ENCODE measurements at places on chromosomes 6 and 20.

- no peak for DNase-seq
- H3K4me3 ChIP-seq = no peak overlapping the region
- no peak overlapping the region for H3K27ac ChIP-seq
- H3K36me3 ChIP-seq = no peaks in the 10 kb centered on the region
- H3K27me3 ChIP-seq = no peaks in the 10 kb centered on the region
Measured at GRCh38 chr20:6499566-6499965, 267.9 kb upstream of the BMP2 start.

DNA sequence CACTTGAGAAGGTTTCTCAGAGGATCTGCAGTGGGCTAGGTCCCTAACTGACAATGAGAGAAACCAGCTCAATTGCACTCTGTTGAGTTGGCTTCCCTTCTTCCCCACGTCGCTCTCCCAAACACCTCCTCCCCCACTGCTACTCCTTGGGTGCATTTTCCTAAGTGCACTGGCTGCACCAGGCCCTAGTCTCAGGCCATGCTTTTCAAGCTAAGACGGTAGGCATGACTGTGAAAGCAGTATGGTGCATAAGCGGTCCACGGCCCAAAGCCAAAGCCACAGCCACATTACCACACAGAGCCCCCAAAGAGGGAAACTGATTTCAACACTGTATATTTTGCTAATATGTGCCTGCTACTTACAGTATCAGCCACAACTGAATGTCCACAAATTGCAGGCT lies 62.1 kb upstream of the RBM24 start:
- no peaks in the 10 kb centered on the region for H3K27me3 ChIP-seq
- no peak overlapping the region for H3K4me3 ChIP-seq
- H3K36me3 ChIP-seq = peaks cover 9% of the 10 kb centered on the region
- DNase-seq = no peak
- H3K4me1 ChIP-seq = no peaks in the 10 kb centered on the region

DNA sequence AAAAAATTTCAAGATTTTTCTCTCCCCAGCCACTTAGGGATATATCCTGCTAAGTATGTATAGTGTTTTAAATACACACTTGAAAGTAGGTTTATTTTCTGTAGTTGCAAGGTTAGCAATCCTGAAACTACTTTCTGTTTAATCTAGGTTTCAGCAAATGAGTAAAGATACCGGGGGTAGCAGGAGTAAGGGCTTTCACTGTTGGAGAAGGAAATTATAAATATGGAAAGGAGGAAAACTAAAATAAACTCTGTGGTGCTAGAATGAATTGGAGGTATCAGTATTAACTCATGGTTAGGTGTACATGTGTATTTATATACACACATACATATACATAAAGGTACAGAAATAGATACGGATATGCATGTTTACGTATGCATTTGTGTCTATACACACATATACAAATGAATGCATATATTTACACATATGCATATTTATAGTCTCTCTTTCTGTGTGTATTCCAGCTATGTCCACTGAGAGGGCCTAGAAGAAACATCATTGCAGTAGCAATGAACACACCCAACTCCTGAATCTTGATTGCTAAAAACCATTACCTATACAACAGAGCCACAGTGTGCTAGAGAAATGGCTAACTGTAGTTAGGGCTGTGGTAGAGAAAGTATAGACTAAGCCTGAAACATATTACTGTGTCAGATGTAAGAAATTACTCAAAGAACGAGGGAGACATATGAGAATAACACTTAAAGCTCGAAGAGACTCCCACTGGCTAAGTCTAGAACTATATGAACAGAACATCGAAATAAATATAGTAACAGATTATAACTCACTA lies 95.9 kb upstream of the EMILIN3 start:
- no peak for DNase-seq
- no peak overlapping the region for H3K4me3 ChIP-seq
- H3K36me3 ChIP-seq = peaks cover 72% of the 10 kb centered on the region
- no peaks in the 10 kb centered on the region for H3K4me1 ChIP-seq
- H3K27ac ChIP-seq = no peak overlapping the region

DNA sequence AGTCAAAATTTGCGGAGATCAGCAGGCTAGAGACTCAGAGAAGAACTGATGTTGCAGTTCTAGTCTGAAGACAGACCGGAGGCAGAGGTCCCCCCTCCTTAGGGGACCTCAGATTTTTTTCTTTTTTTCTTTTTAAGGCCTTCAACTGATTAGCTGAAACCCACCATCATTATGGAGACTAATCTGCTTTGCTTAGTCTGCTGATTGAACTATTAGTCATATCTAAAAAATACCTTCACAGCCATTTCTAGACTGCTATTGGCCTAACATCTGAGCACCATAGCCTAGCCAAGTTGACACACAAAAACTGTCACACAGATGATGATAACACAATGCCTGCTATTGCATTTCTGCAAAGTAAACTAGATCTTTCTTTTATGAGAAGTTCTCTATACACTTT lies 141.1 kb upstream of the TNFAIP3 start:
- H3K27me3 ChIP-seq = no peaks in the 10 kb centered on the region
- no peak overlapping the region for H3K4me3 ChIP-seq
- no peak for DNase-seq
- H3K27ac ChIP-seq = no peak overlapping the region
- H3K36me3 ChIP-seq = no peaks in the 10 kb centered on the region
- no peaks in the 10 kb centered on the region for H3K4me1 ChIP-seq

GRCh38 chr6:155450240-155450581 lies 5.4 kb downstream of the NOX3 start:
- H3K27me3 ChIP-seq = no peaks in the 10 kb centered on the region
- H3K4me3 ChIP-seq = no peak overlapping the region
- DNase-seq = no peak
- no peak overlapping the region for H3K27ac ChIP-seq

DNA sequence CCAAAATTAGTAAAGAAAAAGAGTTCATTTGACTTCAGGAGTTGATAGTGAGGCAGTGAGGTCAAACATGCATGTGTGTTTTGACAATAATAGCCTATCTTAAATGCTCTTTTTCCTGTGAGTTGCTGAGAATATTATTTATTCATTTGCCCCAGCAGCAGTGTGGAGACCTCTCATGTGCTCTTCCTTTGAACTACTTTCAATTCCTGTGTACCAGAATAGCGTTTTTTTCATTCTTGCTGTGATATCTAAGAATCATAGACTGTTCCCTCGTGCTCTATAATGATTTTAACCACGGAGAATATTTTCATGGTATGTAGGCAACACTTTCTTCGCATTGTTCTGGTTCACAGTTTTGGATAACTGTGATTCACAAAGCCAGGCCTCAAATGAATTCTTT lies 5.2 kb downstream of the CDYL start:
- H3K4me3 ChIP-seq = no peak overlapping the region
- H3K27ac ChIP-seq = no peak overlapping the region
- peaks cover 72% of the 10 kb centered on the region for H3K4me1 ChIP-seq
- no peak for DNase-seq
- H3K36me3 ChIP-seq = peaks cover 17% of the 10 kb centered on the region
- peaks cover 84% of the 10 kb centered on the region for H3K27me3 ChIP-seq

DNA sequence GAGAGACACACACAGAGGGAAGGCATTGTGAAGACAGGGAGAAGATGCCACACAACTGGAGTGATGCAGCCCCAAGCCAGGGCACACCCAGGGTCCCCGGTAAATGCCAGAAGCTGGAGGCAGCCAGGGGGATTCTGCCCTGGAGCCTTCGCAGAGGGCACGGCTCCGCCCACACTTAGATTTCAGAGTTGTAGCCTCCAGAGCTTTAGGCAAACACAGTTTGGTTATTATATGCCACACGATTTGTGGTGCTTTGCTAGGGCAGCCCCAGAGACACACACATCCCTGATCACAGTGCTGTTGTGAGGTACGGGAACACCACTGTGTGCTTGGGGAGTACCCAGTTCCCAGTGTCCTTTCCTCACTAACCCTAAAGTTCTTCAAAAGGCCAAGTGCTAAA lies 280.6 kb downstream of the SMOC2 start:
- peaks cover 18% of the 10 kb centered on the region for H3K27me3 ChIP-seq
- no peak for DNase-seq
- H3K4me1 ChIP-seq = no peaks in the 10 kb centered on the region
- no peak overlapping the region for H3K27ac ChIP-seq
- peaks cover 56% of the 10 kb centered on the region for H3K36me3 ChIP-seq

DNA sequence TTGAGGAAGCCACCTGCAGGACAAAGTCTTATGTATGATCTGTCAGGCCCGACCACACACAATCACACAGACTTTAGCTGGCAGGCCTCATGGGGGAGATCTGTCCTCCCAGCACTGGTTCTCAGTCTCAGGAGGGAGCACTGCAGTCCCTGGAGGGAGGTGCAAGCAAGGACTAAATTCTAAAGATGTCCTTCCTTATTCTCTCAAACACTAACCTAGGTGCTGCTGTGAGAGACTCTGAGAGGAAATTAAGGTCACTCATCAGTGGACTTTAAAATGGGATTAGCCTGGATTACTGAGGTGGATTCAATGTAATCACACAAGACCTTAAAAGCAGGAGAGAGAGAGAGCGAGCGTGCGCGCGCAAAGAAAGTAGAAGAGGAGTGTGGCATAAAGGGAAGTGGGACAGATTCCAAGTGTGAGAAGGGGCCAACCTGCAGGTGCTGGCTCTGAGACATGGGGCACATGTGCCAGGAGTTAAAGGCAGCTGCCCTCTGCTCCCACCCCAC lies 14.3 kb downstream of the GLO1 start:
- peaks cover 10% of the 10 kb centered on the region for H3K4me1 ChIP-seq
- DNase-seq = peak; percentile 20
- H3K36me3 ChIP-seq = peaks cover 9% of the 10 kb centered on the region
- no peaks in the 10 kb centered on the region for H3K27me3 ChIP-seq

DNA sequence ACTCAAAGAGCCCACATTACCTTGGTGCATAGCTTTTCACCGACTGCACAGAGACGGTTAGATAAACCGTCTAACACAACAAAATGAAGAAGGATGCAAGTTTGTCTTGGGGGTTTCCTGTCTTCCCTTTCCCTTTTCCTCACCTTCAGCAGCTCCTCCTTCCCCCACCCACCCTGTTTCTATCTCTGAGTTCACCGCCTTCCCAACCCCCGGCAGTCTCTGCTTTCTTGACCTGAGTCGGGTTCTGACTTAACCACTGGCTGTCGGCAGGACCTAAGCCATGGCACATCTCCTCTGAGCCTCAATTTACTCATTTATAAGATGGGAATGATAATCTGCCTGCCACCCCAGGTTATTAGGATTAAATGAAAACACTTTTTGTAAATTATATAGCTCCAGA lies 25.8 kb upstream of the CNKSR3 start:
- no peak overlapping the region for H3K27ac ChIP-seq
- no peak for DNase-seq
- no peaks in the 10 kb centered on the region for H3K36me3 ChIP-seq
- H3K27me3 ChIP-seq = peaks cover 41% of the 10 kb centered on the region
- H3K4me1 ChIP-seq = peaks cover 27% of the 10 kb centered on the region

- peaks cover 33% of the 10 kb centered on the region for H3K36me3 ChIP-seq
- no peak overlapping the region for H3K27ac ChIP-seq
- no peak overlapping the region for H3K4me3 ChIP-seq
- DNase-seq = no peak
- H3K4me1 ChIP-seq = no peaks in the 10 kb centered on the region
Measured at GRCh38 chr6:107443608-107444267, 15.6 kb downstream of the PDSS2 start.

DNA sequence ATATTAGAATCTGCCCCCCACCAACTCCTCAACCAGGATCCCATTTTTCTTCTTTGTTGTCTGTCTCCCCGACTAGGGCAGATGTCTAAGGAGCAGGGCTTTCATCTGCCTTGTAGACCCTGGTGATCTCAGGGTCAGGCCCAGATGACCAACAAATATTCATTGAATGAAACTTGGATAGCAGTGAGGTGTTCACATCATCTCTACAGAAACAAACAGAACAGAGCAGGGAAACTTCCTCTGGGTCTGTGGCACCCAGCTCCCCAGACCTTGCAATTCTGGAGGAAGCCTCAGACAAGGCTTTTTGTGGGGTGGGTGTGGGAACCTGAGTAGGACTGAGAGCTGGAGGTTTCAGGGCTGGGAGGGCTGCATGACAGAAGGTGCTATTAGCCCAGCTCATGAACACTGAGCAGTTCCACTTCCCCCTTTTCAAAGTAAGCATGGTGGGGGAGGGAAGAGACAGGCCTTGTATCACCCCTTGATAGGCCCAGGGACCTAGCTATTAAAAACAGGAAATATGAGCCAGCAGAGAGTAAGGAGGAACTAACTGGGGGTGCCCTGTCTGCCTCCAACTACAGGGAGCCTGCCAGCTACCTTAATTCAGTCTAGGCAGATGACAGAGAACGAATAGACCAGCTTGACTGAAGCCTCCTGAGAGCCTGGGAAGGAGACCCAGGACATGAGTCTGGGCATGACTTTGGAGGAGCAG lies 37.3 kb upstream of the TOP1 start:
- no peak overlapping the region for H3K4me3 ChIP-seq
- H3K27me3 ChIP-seq = peaks cover 11% of the 10 kb centered on the region
- no peak for DNase-seq
- H3K27ac ChIP-seq = no peak overlapping the region
- H3K36me3 ChIP-seq = no peaks in the 10 kb centered on the region

- peaks cover 9% of the 10 kb centered on the region for H3K36me3 ChIP-seq
- no peak for DNase-seq
- H3K27ac ChIP-seq = peak overlapping the region; percentile 93
- peaks cover 67% of the 10 kb centered on the region for H3K4me1 ChIP-seq
- H3K27me3 ChIP-seq = no peaks in the 10 kb centered on the region
- H3K4me3 ChIP-seq = no peak overlapping the region
Measured at GRCh38 chr6:154736618-154737259, 3.5 kb downstream of the SCAF8 start.

DNA sequence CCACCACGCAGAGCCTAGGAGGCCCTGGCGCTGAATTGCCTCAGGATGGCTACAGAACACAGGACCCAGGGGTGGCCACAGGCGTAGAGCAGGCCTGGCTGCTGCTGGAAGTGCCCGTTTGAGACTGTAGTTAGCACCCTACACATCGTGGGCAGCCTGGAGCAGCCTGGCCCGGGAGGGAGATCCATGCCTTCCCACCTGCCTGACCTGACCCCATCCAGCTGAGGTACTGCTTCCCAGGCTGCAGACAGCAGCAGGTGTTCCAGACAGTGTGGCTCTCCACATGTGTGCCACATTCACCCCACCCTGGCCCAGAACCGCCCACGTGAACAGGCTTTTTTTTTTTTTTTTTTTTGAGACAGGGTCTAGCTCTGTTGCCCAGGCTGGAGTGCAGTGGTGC lies 20.9 kb upstream of the MAP1LC3A start:
- no peak for DNase-seq
- no peak overlapping the region for H3K27ac ChIP-seq
- no peak overlapping the region for H3K4me3 ChIP-seq
- H3K27me3 ChIP-seq = no peaks in the 10 kb centered on the region

DNA sequence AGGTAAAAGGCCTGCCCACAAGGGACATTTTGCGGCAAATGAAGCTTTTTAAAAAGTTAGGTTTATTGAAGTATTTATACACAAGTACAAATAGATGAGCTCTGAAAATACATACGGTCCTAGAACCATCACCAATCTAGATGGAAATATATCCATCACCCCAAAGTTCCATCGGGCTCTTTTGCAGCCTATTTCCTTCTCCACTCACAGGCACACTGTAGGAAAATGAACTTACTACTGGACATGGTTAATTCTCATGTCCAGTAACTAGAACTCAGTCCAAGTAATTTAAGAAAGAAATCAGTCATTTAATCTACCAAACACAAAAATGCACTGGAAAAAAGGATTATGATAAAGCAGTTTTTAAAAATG lies 6.2 kb downstream of the PCNA start:
- H3K36me3 ChIP-seq = peaks cover 62% of the 10 kb centered on the region
- no peak for DNase-seq
- no peaks in the 10 kb centered on the region for H3K27me3 ChIP-seq
- peak overlapping the region; percentile 94 for H3K27ac ChIP-seq

Measured in WTC11 (cell line).